ENCODE measurements at places on chromosomes 2 and 18. TPM values are rescaled to one million over a fixed set of nuclear protein-coding genes. Genes with fewer than 3 reads are reported as not detected.

- DNase-seq: no peak
These were observed 49.5 kb upstream of the MBP start for GRCh38 chr18:77181950-77182707.

DNA sequence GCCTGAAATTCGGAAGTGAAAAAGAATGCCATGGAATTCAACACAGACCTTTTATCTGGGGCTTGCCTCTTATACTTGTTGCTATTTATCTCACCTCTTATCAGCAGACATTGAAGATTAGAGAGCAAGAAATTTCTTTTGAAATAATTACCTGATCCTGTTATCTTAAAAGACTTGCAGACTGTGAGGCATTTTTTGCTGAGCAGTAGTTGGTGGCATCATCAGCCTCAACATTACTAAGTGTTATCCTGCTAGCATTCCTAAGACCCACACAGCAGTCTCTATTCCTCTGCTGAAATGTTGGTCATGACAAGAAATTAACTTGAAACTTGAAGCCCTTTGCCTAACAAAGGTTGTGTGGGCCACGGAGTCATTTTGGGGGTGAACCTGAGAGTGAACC lies 186.5 kb downstream of the TRIB2 start:
- no peak for DNase-seq

- DNase-seq: no peak
These were observed 96.7 kb downstream of the CCDC148 start for GRCh38 chr2:158359846-158360245.

- DNase-seq: no peak
These were observed 58.7 kb downstream of the PAX3 start for GRCh38 chr2:222239945-222240675.

RPL31 gene
- polyA plus RNA-seq: 3,246 TPM

TUBA3D gene
- polyA plus RNA-seq: 1.3 TPM

BOLA3 gene
- polyA plus RNA-seq: 39.4 TPM

SLC9A4 gene
- polyA plus RNA-seq: 7.3 TPM

DNA sequence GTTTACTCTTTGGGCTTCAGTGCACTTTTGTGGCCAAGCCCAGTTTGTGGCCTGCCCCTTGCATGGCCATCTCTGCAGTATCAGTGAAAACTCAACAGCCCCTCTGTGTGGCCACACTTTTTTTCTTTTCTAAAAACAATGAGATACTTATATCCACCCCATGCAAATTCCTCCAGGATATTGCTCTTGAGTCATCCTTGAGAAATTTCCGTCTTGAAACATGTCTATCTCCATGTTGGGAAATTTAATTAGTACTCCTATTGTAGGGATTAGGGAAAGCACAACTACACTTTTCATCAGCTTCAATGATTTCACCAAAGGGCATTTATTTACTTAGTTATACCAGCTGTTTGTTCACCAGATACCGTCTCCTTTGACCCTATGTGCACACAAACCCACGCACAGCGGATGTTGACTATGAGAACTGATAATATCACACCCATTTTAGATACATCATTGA lies 993.1 kb downstream of the TSN start:
- DNase-seq: no peak

RRM2 gene
- 60.2 TPM for polyA plus RNA-seq

GRCh38 chr2:128754246-128754724 lies 435.6 kb upstream of the HS6ST1 start:
- no peak for DNase-seq

DNA sequence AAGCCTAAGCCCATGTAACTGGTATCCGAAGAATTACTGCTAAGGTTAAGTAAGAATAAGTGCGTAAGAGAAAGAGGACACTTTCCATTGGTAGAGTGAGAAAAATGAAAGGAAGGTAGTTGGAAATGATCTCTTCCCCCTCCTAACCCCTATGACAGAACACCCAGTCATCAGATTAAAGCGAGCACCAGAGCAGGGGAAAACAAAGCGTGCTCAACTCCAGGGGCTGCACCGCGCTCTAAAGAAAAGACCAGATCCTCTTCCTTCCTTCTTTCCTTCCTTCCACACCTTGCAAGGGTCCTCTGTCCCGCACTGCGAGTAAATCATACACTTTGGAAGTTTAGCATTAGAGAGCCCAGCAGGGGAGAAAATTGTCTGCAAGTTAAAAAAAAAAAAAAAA lies 971 bp upstream of the CDH7 start:
- DNase-seq: no peak

- DNase-seq: no peak
These were observed 25.6 kb upstream of the NTSR2 start for GRCh38 chr2:11695576-11695975.

GRCh38 chr2:88608184-88608583 lies 19.1 kb downstream of the EIF2AK3 start:
- DNase-seq: no peak

TDRD15 gene
- 0.04 TPM for polyA plus RNA-seq

SNTG2 gene
- polyA plus RNA-seq: 1.9 TPM

HNMT gene
- polyA plus RNA-seq: 65.7 TPM

CYTIP gene
- 1.7 TPM for polyA plus RNA-seq

SLC8A1 gene
- polyA plus RNA-seq: 77.2 TPM

- no peak for DNase-seq
These were observed 92.3 kb downstream of the CLIP4 start for GRCh38 chr2:29207352-29208148.

WNT10A gene
- 0.98 TPM for polyA plus RNA-seq

DNA sequence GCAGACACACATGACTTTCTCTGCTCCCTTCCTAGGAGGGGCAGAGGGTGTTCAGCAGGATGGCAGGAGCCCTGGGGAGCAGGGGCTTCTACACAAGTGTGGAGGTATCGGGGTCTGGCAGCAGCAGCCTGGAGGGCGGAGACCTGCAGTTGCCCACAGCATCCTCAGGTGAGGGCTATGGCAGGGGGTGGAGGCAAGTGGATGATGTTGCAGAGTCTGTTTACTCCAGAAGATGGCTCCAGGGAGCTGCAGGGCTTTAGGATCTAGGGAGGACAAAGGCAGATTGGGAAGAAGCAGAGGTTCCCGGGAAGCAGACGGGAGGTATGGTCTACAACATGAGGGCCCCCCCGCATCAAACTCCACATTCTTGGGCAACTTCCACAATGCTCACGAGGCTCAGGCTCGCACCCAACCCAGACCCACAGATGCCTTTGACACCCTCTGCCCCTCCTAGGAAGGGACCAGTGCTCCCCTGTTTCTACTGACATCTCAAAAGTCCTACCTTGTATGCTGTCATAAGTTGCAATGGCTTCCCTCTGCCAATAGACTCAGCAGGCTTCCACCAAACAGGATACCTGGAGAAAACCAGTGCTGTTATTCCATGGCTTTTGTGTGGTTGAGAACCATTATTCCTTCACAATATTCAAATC lies 12.0 kb upstream of the ATP6V1C2 start:
- DNase-seq: no peak
